ENCODE measurements at places on chromosomes 1 and 21.

GRCh38 chr1:63645317-63645716 is 52.1 kb downstream of the PGM1 start:
- no peak for DNase-seq

- DNase-seq, result no peak
Observed at GRCh38 chr1:229440851-229441537, 7.1 kb upstream of the ACTA1 start.

- no peak for DNase-seq
Observed at GRCh38 chr1:95733671-95734070, 499.7 kb downstream of the RWDD3 start.

DNA sequence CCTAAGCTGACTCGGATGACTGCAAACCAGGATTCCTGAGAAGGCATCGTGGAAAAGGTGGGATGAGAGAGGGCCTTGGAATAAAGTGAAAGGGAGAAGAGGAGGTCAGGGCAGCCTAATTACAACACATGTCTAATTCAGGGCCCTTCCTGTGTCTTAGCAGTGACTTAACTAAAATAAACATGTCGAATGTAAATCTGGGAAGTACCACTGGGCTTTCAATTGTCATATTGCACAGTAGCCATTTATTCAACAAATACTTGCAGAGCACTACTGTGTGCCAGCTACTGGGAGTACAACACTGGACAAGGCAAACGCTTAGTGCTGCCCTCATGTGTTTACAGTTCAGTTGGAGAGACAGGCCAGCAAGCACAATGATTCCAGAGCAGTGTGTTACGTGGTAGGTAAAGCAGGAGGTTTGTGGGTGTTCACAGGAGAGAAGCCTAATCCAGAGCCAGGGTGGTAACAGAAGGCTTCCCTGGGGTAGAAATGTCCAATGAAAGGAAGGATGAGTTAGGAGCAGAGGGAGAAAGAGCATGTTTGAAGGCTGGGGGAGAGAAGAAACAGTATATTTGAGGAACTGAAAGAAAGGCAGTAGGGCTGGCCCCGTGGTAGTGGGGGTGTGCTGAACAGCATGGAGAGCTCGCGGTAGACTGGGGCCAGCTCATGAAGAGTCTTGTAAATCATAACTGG is 38.0 kb upstream of the RASAL2 start:
- no peak for DNase-seq

DNA sequence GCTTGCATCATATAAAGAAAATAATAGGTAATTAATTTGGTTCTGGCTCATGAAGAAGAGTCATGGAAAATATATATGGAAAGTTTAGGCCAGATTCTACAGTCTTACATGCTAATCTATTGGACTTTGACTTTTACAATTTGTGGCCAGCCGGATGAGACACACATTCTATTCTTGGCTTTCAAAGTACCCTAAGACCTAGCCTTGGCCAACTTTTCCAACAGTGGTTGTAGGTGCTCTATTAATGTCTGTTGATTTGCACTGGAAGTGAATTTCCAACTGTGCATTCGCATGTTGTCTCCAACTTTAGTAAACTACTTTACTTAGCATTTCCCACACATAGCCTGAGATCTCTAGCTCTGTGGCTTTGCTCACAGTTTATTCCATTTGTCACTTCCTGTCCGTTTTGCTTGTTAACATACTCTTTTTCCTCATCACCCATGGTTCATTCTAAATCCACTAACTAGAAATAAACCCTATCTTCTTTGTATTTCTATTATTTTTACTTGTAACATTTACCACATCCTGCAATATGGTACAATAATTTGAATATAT is 644.0 kb downstream of the PTPRC start:
- no peak for DNase-seq

GRCh38 chr1:247367786-247368422 is 36.2 kb upstream of the ZNF496 start:
- no peak for DNase-seq

DNA sequence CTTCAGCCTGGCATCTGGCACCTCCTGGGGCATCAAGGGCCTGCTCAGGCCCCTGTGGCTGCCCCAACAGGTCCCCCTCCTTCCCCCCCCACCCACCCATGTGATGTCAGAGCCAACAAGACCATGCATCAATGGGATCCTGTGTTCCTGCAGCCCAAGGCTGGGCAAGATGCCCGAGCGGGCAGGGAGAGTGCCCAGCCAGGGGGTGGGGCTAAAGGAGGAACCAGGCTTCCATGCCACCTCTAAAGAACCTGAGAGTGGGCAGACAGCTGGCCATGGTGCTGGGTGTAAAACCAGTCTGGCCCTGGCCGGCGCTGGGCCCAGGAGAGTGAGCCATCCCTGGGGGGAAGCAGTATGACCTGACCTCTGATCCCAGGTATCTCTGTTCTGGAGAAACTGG is 7.6 kb downstream of the COL16A1 start:
- DNase-seq, result no peak

GRCh38 chr1:32500387-32501209 is 35.7 kb downstream of the ZBTB8B start:
- no peak for DNase-seq

- DNase-seq, result no peak
Observed at GRCh38 chr21:21028275-21028820, 30.1 kb downstream of the NCAM2 start.
